Right renal cortex interstitium (tissue), 3 donors: ENCODE measurements at places on chromosomes 16 and 17.

DNA sequence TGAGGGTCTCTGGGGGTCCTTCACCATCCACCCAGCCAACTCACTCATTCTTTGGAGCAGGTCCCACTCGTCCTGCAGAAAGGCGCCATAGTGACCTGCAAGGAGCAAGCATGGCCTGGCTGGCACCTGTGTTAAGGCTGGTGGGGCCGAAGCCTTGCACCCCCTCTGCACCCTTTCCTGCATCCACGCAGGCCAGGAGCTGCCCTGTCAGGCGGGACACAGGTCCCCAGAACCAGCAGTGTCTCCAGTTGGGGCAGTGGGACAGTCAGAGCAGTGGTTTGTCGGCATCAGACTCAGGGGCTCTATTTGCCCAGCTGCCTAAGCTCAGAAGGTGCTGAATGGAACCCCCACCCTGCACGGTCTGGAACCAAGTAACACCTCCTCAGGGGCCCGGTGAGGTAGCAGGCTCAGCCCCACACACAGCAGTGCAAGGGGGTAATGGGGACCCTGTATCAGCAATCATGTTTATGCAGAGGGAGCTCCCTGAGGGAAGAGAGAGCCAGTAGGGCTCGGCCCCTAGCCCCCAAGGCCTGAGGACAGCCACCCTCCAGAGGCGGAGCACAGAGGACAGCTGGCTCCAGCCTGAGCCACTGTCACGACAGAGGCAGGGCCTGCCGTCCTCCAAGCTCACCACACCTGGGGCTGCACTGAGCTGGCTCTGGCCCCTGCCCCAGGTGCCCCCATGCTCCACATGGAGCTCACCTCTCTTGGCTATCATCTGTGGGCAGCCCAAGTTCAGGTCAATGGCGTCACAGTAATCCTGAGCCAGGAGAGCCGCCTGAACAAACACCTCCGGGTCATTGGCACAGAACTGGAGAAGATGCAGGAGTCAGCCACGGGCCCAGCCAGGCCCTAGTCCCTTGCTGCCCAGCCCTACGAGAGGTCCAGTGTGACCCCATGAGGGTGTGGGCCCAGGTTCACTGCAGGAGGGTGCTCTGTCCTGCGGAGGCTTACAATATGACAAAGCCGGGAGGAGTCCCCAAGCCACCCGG, 1.9 kb downstream of the DUS1L start:
- DNase-seq = no peak

DNA sequence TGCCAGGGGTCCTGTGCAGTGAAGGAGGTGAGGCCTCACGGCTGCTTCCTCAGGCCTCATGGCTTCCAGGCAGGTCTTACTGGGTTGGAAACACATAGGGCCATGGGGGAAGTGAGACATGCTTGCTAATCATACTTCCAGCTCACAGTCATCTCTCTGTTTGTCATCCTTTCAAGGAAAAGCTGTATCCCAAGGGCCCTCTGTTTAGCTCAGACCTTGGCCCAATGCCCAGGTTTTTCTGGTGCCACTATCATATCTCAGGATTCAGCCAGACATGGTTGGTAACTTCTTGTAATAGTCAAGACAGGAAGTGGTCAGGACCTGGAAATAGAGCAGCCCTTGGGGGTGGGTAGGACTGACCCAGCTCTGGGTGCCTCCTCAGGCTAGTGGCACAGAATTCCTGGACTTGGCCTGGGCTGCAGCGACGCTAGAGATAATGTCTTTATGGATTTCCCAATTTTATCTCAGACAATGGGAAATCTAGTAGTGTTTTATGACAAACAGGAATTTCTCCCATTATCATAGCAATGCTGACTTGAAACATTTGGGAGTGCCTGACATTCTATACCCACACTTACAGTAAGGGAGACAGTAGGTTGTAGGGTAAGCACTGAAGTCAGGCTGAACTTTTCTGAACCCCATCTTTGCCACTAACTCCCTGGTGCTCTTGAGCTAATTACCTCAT, 13.5 kb upstream of the ITGB3 start:
- no peak for DNase-seq

DNA sequence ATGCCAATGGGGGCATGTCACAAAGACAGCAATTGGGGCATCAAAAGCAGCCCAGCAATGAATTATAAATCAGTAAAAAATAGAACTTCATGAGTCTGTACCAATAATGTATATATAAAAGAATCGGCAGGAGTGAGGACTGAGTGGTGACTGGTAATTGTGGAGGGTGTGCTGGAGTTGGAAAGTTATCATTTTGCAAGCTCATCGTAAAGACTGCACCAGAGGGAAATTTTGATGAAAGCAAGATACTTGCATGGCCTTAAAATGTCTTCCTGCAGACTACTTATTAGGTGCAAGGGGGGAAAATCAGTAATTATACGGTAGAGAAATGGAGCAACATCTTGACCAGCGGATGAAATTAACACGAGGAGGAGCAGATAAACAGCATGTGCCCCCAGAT, 138.9 kb downstream of the AATF start:
- DNase-seq = no peak

DNA sequence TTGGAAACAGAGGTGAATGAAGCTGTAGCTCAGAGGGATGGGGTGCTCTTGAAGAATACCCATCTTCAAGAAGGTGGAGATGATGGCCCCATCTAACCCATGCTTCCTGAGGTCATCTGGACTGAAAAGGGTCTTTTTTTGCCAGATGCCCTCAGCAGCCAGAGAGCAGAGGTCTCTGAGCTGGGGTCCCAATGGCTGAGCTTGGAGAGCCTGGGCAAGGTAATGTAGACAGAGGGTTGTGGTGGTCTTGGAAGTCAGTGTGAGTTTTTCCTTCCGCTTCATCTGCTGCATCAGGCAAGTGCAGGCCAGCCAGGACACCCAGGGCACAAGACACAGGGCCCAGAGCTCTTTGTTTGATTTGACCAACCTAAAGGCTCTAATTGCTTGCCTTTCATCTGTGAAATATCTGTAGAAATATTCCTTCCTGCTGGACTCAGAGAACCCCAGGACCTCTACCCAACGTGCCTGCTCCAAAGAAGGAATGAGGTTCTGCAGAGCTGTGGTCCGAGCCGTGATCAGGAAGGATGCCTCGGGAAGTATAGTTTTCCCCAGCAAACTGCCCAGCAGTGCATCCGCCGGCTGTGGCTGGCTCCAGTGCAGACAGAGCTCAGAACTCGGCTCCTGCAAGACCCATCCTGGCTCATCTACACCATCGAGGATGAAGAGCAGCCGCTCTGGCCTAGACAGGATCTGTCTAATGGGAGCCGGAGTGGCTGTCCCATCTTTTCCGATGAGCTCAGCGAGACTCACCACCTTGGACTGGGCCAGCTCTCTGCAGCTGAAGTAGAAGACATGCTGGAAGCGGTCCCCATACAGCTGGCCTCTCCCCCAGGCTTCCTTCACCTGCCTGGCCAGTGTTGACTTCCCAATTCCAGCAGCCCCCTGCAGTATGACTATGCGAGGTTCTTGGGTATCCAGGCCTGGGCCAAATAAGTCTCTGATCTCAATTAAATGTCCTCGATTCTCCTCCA, 25.2 kb downstream of the NLRP1 start:
- DNase-seq = no peak

GRCh38 chr16:5412731-5413130, 315.1 kb upstream of the EEF2KMT start:
- DNase-seq = no peak

GRCh38 chr17:17384961-17385360, 81.8 kb downstream of the NT5M start:
- DNase-seq = no peak

DNA sequence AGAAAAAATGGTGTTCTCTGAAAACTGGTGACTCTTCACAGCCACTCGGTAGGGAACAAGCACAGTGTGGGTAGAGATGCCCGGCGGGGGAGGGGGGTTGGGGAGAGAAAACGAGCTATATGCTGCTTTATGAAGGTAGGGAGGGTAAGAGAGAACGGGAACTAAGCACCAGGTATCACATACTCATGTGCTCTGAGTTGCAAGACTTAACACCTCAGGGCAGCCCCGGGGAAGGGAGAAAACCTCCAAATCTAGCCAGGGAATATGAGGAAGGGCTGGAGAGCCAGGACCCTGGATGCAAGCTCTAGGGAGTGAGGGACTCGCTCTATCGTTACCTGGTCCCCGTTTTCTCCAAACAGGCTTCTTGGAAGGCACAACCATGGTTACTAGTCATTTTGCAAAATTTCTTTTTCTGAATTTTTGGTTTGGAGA, 35.3 kb downstream of the HIC1 start:
- DNase-seq = no peak

DNA sequence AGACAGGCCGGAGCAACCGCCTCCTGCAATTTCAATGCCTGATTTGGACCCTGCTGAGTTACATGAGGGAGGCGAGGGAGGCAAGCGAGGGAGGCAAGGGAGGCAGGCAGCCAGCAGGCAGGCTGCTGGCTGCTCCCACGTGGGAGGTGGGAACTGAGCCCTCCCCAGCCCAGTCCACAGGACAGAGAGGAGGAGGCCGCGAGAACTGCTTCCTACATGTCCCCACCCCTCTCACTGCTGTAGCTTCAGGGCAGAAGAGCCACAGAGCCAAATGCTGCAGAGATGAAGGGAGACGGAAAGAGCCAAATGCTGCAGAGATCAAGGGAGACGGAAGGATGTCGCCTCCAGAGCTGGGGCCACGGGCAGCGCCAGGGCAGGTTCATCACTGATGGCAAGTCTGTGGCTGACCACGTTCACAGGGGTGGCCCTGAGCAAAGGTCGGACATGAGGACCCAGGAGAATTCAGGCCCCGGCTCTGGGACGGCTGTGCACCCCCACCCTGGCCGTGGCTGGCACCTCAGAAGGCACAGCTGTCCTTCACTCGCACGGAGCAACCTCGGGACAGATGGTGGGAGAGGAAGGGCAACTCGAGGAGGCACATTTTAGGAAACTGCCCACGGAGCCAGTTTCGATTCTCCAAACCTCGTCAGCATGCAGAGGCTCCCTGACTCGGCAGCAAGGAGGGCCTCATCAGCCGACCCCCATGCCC, 21.5 kb downstream of the RPH3AL start:
- DNase-seq = no peak

- DNase-seq = no peak
These were observed 23.4 kb upstream of the KRT24 start for GRCh38 chr17:40726919-40727318.

DNA sequence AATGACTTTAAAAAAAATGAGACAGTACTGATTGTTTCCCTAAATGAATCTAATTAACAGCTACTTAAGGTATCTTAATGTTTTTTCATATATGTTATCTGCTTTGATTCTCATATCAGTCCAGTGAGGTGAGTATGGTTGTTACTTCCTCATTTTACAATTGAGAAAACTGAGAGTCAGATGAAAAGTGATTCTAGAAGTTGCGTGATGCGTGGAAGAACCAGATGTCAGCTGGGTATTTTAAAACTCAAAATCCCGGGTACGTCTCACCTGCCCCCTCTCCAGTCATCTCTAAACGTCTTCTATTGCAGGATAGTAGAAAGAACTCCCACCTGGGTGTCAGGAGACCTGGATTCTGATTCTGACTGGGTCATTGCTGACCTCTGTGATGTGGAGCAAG, 89.2 kb downstream of the MAP2K6 start:
- no peak for DNase-seq

- no peak for DNase-seq
These were observed 86.8 kb downstream of the USP32 start for GRCh38 chr17:60305141-60305540.

- no peak for DNase-seq
These were observed 1.3 kb upstream of the ST3GAL2 start for GRCh38 chr16:70440009-70440692.

DNA sequence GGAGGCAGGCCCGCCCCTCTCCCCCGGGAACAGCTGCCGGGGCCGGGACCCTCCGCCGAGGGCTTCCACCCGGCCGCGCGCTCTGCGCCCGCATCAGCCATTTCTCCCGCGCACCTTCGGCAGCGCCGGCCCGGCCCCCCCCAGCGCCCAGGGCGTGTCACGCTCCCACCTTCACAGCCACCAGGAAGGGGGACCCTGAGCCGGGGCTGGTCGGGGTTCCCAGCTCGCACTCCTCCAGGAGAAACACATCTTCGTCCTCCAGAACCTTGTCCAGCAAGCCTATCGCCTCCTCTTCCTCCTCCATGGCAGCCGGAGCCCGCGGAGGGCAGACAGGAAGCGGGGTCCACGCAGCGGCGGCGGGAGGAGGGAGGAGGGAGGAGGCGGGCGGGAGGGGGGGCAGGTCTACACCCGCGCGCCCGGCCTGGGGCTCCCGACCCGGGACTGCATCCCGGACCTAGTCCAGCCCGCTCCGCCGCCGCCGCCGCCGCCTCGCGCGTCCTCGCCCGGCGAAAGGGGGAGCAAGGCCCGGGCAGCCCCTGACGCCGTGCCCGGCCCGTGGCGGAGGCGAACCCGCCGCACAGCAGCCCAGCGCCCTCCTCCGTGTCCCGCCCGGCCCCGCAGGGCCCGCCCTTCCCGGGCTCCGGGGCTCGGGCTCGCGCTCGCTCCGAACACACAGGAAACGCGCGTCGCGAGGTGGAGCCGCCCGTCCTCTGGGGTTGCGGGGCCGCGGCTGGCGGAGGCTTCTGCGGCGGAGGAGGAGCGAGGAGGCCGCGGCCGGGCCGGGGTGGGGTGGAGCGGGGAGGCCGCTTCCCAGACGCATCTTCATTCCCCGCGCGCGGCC, 70.8 kb downstream of the ABR start:
- no peak for DNase-seq

GRCh38 chr17:55420067-55420775, 1.4 kb downstream of the MMD start:
- no peak for DNase-seq

GRCh38 chr17:46039592-46040186, 40.6 kb downstream of the STH start:
- DNase-seq = no peak

GRCh38 chr17:31680126-31680525, 178.9 kb downstream of the COPRS start:
- no peak for DNase-seq

DNA sequence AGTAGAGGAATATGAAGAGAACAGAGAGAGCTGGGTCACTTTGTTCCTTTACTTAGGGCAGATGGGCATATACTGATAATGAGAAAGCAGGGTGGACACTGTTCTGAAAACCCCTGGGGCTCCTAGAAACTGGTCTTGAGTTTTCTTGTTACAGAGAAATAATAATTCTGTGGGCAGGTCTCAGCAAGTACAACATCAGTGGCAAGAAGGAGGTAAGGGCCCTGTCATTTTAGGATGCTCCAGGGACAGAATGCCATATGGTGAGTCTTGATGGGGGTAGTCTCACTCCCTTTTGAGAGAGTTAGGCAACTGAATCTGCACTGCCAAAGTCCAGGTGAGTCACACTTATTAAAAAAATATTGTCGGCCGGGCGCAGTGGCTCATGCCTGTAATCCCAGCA, 102.3 kb downstream of the KCNJ2 start:
- DNase-seq = no peak

GRCh38 chr17:83181991-83182619, 102.7 kb downstream of the METRNL start:
- DNase-seq = no peak

DNA sequence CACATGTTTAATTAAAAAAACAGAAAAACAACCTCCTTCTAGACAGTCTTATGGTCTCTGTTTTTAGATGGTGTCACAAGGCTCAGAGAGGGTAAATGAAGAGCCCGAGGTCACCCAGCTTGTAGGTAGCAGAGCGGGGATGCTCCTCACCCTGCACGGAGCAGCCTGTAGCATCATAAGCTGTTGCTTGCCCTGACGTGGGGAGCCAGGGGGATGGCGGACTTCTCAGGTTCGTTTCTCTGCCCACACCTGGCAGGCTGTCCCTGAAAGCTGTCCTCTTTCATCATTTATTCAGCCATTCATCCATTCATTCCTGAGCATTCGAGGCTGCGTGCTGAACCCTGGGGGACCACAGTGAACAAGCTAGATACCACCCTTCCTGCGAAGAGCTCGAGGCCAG, 75.7 kb upstream of the KSR1 start:
- DNase-seq = no peak
